ENCODE measurements at places on chromosomes 7 and 10.

GRCh38 chr10:94123258-94123995 is 129.7 kb downstream of the PLCE1 start:
- no peak for DNase-seq

GRCh38 chr10:66521506-66521905 is 404.3 kb upstream of the LRRTM3 start:
- no peak for DNase-seq

DNA sequence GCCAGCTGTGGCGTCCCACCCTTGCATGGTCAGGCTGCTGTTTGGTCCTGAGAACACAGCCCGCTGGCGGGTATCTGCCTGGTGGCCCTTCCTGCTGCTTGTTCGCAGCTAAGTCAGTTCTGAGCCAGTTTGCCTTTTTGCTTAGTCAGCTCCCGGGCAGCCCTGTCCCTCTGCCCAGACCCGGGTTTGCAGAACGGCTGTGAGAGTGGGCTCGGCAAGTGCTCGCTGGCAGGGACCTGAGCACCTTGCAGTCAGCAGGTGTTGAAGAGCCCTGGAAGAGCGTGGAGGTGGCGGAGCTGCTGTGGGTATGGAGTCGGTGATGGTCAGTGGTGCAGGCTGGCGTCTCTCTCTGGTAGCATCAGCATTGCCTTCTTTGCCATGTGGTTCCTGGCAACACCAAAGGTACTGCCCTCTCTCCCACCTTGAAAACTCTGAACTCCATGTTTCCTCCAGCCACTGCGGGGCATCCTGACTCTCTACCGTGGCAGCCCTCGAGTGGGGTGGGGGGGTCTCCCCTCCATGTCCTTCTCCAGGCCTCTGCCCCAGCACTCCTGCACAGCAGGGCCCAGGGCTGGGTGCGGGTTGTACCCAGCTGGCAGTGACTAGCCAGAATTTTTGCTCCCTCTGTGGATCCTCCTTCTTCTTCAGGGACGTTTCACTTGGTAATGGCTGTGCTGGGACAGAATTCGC is 4.6 kb downstream of the INPP5A start:
- no peak for DNase-seq

DNA sequence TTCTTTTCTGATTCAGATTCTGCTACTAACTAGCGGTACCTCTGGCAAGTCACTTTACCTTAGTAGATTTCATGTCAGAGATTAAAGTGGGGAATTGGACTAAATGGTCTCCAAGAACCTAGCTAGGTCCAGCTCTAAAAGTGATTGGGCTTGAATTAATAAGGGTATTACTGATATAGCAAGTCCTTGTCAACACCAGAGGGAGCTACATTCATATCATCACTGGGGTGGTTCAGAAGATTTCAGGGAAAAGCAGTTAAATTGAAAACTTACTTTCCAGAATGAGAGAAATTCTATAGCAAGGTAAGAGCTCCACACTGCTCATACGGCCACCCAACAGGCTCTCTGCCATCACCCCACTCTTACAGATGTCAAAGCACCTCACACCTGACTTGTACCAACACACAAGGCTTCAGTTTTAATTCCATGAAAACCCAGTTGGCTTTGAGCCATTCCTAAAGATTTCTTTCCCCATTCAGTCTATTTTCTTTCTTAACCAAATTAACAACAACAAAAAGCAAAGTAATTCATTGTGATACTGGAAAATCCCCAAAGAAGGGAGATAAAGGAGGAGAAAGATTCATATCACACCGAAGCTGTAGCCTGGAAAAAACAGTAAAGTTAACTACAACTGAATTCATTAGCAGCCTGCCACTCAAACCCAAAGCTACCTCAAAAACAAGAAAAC is 38.0 kb upstream of the SPOCK2 start:
- no peak for DNase-seq

GRCh38 chr7:44976746-44977196 is 2.0 kb downstream of the MYO1G start:
- DNase-seq, result no peak

GRCh38 chr10:104330168-104331110 is 7.8 kb downstream of the ITPRIP start:
- DNase-seq, result no peak

DNA sequence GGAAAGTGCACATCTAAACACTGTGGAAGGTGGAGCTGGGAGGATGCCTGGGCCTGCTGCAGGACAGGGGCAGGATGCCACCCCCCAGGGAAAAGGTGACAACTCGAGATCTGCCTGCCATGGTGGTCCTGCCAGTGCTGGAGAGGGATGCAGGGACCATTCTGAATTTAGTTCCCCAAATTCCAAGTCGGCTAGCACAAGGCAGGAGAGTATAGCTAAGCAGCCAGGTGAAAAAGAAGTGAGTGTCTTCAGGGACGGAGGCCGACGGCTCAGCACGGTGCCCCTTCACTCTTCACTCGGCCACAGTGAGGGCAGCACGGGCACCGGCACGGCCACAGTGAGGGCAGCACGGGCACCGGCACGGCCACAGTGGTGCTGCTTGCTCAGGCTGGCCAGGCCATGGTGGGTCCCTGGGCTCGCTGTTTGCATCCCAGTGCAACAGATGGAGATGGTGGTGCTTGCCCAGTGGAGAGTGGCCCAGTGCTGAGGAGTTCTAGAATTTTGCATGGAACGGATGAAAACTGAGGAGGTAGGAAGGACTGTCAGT is 161.3 kb upstream of the SHH start:
- no peak for DNase-seq

- DNase-seq, result no peak
Measured at GRCh38 chr7:98322331-98323270, 41.1 kb downstream of the BRI3 start.

DNA sequence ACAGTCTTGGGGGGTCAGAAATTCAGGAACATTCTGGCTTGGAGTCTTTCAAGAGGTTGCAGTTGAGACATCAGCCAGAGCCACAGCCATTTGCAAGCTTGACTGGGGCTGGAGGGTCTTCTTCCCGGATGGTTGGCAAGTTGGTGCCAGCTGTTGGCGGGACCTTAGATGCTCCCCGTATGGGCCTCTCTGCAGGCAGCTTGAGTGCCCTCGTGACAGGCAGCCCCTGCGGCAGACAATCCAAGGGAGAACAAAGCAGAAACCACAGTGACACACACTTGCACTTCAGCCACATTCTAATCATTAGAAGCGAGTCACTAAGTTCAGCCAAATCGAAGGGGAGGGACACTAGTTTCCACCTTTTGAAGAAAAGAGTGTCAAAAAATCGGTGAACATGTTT is 59.4 kb upstream of the MXI1 start:
- no peak for DNase-seq

- DNase-seq, result no peak
Measured at GRCh38 chr7:26279405-26279804, 12.3 kb upstream of the SNX10 start.

DNA sequence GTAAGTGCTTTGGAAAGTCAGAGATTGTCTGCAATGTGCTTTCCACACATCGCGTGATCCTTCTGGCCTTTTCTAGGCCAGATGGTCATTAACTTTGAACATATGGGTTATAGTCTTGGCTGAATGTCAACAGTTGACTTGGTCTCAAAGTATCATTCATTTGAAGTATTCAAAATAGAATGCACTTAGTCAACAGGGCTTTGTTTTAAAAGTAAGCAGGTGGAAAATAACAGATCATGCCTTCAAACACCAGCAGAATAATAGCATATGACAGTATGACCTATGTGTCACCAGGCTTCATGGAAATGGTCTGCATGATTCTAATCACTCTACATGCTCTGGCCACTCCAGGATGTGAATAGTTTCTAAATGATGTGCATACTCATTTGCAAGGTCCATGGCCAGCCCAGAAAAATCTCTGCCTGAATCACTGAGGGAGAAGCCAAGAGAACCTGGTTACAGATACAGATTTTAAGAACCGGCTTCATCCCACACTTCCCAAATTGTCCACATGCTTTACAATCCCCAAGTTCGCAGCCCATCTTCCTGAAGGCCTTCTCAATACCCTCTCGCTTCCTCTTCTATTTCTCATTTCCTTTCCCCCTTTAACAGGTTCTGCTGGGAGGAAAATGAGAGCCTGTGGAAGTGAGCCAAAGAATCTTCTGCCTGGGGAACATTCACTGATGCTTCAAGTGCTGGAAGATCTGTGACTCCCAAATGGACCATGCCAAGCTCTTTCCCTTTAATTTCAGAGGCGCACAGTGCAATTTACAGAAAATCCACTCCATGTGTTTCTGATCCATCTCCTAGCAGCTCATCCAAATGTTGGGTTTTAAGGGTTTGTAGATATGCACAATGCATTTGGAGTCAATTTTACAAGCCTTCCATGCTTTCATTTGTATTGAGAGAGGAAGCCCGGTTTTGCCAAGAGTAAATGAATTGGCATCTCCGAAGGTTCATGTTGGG is 122.8 kb upstream of the GDF10 start:
- DNase-seq, result no peak

GRCh38 chr10:59016043-59016442 is 160.4 kb upstream of the PHYHIPL start:
- no peak for DNase-seq

GRCh38 chr10:235915-236314 is 100.7 kb downstream of the ZMYND11 start:
- DNase-seq, result no peak

- DNase-seq, result no peak
Measured at GRCh38 chr10:15847481-15847880, 12.8 kb downstream of the MINDY3 start.

GRCh38 chr10:104935656-104936055 is 294.6 kb downstream of the SORCS3 start:
- no peak for DNase-seq

- DNase-seq, result no peak
Measured at GRCh38 chr7:6266699-6267098, 5.7 kb downstream of the CYTH3 start.

DNA sequence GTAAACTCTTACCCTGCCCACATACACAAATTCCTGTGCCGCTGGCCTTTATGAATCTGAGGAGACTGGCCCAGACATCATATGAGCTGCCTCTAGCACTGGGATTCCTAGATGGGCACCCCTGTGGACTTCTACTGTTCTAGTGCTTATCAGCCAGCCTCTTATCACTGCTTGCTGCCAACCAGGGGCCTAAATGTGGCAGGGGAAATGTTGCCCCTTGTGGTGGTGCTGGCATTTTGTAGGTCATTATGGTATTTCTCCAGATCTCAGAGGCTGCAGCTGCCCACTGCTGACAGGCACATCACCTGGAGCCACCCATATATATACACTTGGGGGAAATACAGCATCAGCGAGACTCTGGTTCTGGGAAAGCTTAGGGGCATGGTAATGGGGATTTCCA is 5.4 kb downstream of the SFR1 start:
- DNase-seq, result no peak

DNA sequence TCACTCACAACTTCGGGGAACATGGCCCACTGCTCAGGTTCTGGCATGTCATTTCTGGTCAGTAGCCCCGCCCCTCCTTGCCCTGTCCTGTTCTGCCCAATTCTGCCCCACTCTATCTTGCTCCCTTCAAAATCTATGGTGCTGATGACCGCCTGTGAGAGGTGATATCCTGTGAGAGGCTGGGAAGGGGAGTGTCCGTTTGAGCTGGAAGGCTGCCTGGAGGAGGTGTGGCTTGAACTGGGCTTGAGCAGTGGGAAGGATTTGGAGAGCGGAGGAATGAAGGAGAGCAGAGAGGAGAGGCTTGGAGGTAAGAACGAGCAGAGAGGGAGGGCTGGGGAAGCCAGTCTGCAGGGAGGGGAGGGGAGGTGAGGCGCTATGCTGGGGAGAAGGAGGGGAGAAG is 145.3 kb downstream of the RPS24 start:
- DNase-seq, result no peak

DNA sequence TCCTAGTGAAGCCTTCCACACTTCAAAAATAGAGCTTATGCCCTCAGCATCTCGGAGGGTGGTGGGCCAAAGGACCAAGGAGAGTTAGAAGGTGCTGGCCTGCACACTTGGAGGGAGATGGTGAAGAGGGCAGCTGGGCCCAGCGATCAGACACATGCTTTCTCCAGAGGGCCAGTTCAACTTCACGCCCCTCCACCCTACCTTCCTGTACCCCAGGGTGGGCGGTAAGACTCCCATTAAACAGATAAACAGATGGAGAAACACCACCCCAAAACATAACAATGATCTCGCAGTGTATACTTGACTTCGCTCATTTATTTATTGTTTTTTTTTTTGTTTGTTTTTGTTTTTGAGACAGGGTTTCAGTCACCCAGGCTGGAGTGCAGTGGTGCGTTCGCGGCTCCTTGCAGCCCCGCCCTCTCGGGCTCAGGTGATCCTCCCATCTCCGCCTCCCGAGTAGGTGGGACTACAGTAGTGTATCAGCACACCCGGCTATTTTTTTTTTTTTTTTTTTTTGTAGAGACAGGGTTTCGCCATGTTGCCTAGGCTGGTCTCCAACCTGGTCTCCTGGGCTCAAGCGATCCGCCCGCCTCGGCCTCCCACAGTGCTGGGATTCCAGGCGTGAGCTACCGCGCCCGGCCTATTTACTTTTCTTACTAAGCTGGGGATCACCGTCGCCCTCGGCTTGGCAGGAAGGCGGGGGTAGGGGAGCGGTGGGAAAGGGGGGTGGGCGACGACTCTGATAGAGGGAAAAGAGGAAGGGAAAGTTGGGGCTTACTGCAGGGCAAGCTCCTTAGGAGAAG is 1.8 kb downstream of the C10orf95 start:
- DNase-seq, result no peak

GRCh38 chr7:5594616-5595544 is 171.2 kb upstream of the TNRC18 start:
- no peak for DNase-seq

DNA sequence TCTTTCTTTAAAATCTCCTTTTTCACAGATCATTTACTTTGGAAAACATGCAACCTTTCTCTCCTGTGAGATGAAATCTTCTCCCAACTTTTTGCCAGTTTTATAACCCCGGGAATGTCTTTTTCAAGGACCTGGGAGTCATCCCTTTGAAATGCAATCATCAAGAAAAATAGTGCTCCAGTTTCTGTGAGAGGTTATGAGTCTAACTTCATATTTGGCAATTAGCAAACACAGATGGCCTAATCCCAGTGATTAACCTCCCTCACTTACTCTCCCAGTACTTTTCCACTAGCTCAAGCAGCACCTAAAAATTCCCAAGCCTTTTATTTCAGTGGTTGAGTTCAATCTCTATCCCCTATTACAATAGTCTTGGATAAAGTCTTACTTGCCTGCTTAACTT is 185.8 kb upstream of the TMEM106B start:
- no peak for DNase-seq

Measured in D721Med (cell line).